ENCODE measurements at places on chromosomes 1 and 21. TPM values are rescaled to one million over a fixed set of nuclear protein-coding genes. Genes with fewer than 3 reads are reported as not detected.

Gene APCS
- polyA plus RNA-seq = not detected

Gene NGF
- polyA plus RNA-seq = 17.6 TPM

Gene KRTAP12-4
- not detected for polyA plus RNA-seq

Gene SH2D2A
- not detected for polyA plus RNA-seq

Gene FCRL2
- polyA plus RNA-seq = not detected

Gene HPCA
- polyA plus RNA-seq = not detected

Gene SPRR1A
- polyA plus RNA-seq = not detected

Gene CAMTA1
- polyA plus RNA-seq = 86.0 TPM

Gene SUSD4
- 0.33 TPM for polyA plus RNA-seq

Data from fibroblast of lung (primary cell).